ENCODE measurements at places on chromosomes 16 and 17.
A peak's percentile ranks its signal among the peaks of the same experiment; 100 is the strongest.

GRCh38 chr17:27466743-27467375 lies 10.6 kb downstream of the KSR1 start:
- DNase-seq, result peak; percentile 55

GRCh38 chr16:339680-340079 lies 12.8 kb downstream of the AXIN1 start:
- no peak for DNase-seq

- no peak for DNase-seq
Measured at GRCh38 chr16:8961811-8962390, 1.8 kb downstream of the USP7 start.

GRCh38 chr17:51006601-51007000 lies 114.1 kb downstream of the SPAG9 start:
- no peak for DNase-seq

DNA sequence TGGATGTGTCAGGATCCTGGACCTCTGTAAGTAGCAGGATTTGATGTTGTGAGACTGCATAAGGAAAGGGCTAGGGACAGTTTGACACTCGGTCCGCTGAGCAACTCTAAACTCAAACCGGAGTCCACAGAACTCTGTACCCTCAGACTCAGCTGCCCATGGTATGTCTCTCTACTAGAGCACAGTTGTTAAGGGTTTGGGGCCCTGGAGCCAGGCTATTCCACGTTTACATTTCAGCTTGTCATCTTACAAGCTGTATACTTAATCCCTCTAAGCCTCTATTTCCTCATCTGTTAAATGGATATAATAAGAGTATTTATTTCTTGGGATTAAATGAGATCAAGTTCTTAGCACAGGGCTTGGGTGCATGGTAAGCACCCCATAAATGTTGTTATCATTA lies 27.9 kb downstream of the HOXB1 start:
- DNase-seq, result no peak

DNA sequence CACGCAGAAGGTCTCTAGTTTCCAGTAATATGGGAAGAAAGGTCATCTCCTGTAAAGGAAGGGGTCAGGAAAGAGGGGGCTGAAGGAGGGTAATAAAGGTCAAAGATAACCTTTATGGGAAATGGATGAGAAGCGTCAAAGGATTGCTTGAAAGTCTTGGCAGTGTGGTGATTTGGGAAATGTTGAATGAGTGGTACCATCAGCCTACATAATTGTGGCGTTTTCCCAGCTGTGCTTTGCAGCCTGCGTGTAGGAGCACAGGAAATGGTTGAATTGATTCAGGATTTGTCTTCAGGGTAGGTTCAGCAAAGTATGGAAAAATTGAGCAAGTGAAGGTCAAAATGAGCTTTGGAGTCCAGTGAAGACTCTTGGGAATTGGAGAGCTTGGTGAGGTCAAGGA lies 115.8 kb upstream of the NOL11 start:
- no peak for DNase-seq

DNA sequence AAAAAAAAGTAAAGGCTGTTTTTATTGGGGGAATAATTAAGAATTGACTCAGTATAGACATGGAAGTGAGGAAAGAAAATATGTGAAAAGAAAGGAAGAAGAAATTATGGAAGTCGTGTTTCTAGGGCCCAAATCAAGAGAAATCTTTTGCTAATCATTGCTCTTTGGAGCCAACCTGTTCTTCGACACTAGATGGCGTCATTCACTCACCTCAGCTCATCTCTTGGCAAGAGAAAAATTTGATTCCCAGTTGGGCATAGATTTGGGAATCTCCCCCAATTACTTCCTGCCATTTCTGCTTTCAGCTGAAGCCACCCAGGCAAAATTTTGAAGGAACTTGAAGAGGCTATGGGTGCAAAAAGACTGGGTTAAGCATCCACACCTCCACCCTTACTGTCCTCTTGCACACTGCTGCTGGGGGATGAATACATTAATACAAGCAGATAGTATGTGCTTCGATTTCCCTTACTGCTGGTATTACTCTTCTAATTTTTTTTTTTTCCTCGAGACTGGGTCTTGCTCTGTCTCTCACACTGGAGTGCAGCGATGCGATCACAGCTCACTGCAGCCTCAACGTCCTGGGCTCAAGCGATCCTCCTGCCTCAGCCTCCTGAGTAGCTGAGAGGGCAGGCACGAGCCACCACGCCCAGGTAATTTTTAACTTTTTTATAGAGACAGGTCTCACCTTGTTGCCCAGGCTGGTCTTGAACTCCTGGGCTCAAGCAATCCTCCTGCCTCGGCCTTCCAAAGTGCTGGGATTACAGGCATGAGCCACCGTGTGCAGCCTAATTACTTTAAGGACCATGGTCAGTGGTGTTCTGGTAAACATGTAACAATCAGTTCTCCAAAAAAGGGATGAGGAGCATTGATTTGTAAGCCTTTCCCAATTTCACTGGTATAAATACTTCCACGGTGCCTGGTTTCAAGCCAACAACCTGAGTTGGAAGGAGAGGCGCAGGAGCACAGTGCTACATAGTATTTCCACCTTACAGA lies 13.5 kb downstream of the PSMD7 start:
- peak; percentile 34 for DNase-seq

DNA sequence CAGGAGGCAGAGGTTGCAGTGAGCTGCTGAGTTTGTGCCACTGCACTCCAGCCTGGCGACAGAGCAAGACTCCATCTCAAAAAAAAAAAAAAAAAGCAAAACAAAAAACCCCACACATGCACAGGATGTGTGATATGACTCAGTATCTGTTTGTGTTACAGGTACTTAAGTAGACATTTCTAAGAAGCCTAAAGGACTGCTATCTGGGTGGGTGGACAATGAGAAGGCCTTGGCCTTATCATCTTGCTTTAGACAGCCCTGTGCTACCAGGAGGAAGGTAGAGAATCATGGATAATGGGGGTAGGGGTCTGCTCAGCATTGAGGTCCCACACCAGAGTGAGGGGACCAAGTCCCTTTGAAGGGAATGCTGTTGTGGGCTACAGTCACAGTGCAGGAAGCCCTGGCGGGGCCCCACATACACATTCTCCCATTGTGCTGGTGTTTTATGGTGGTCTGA lies 26.7 kb downstream of the PLD6 start:
- no peak for DNase-seq

GRCh38 chr17:14719942-14720341 lies 419.1 kb downstream of the HS3ST3B1 start:
- DNase-seq, result no peak

- DNase-seq, result no peak
Measured at GRCh38 chr17:32523017-32523680, 36.4 kb downstream of the CDK5R1 start.

DNA sequence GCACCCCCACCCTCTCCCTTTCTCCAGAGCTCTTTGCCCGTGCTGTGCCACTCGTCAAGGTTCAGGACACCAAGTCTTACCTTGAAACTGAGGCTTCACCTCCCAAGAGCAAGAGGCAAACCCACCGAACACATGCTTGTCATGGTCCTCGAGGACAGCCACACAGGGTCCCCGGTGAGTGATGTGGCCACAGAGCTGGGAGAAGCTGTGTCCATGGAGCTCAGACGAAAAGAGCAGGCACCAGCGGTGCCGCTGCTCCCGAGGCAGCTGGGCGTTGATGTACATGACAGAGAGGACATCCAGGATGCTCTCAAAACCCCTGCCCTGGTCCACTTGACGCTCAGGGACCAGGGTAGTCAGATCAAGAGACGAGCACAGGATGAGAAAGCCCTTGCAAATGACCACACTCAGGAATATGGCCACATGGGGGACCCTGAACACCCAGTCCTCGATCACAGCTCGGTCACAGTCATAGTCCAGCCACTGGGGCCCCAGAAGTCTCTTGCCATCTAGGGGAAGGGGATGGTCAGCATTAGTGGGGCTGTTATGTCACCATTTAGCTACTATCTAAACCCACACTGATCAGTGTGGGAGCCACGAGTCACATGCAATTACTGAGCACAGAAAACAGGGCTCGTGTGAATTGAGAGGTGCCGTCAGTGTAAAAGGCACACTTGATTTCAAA lies 17.8 kb downstream of the MEAK7 start:
- DNase-seq, result no peak

- DNase-seq, result no peak
Measured at GRCh38 chr16:67108931-67109406, 772 bp upstream of the PHAF1 start.

DNA sequence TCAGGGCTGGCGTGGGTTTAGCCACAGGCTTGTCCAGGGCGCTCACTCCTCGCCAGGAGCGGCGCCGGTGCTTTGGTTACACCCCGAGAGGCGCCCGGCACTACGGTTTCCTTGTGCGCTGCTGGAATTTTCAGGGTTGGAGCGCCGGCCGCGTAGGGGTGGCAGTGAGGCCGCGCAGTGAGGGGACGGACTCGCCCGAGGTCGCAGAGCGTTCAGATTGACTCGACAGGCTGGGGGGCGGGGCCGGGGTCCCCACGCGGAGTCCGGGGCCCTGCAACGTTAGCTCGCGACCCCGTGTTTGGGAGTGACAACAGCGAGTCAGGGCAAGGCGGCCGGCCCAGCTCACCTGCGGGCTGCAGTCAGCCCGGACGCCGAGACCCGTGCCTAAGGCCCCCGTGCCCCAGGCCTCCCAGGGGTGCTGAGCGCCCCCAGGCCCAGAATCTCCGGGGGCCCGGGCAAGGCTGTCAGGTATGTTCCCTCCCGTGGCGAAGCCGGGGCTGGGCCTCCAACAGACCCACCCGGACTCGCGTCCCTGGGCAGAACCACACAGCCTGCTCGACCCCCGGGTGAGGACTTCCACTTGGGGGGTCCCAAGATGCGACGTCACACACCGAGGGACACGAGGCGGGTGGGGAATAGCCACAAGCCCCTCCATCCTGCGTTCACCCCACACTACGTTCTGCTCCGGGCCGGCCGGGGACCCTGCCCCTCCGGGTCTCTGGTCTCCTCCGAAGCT lies 1.3 kb upstream of the ACTG1 start:
- no peak for DNase-seq

DNA sequence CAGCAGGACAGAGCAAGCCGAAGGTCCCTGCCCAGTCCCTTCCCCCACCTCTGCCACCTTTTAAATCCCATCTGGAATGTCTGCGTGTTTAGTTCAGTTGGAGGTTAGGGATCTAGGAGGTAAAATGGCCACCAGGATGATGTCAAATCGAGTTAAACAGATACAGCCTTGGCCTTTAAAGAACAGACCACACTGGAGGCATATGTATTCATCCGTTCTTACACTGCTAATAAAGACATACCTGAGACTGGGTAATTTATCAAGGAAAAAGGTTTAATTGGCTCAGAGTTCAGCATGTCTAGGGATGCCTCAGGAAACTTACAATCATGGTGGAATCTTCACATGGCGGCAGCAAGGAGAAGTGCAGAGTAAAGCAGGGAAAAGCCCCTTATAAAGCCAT lies 167.8 kb upstream of the CACNG5 start:
- DNase-seq, result no peak

DNA sequence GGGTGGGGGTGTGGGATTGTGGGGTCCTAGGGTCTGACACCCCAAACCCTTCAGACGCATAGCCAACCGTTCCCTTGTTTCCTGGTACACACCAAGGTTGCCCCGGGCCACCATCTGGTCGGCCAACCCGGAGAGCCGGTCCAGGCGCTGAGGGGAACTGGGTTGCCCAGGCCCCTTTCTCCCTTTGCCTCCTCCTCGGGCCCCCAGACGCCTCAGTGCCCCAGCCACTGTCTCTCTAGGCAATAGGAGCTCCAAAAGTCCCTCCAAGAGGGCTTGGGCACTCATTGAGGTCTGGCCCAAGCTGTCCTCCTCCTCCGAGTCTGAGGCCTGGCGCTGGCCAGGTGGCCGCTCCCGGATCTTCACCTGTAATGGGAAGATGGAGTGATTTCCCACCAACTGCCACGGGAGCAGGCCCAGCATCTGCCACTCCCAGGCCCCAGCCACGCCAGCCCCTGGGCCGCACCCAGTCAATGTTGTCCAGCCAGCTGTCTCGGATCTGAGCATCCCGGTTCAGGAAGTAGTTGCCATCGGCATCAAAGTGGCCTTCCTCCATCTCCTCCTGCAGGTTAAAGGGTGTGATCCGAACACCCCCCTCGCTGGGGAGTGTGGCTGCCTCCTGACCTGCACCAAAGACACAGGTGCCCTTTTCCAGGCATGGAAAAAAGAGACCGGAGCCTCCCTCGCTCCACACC lies 1.5 kb downstream of the CD2BP2 start:
- DNase-seq, result no peak

DNA sequence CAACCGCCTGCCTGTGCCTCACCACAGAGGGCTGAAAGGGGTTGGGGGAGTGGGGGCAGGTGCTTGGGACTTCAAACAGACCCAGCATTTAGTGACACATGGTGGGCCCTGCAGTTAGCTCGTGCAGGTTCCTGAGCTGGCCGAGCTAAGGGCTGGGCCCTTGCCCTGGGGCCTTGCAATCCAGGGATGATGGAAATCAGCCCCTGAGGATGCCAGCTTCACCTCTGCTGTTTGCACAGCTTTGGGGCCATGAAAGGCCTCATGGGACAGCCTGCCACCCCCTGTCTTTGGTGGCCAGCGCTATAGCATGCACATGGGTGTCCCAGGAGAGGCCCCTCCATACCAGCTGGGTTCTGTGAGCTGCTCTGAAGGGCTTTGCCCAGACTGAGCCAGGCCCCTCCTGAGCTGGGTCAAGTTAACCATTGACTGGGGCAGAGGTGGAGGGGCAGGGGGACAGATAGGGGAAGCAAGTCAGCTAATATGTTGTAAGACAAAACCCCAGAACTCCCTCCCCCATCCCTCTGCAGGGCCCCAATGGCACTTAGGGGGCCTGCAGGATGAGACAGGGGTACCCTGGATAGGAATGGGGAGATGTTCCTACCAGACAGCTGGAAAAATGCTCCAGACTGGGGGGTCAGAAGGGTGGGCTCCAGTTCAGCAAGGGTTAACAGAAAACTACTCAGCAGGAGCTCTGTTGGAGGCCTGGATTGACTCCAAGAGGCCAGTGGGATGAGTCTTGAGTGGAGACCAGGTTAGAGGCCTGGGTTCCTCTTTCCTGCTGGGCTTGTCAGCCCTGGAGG lies 692 bp downstream of the PRR15L start:
- no peak for DNase-seq

DNA sequence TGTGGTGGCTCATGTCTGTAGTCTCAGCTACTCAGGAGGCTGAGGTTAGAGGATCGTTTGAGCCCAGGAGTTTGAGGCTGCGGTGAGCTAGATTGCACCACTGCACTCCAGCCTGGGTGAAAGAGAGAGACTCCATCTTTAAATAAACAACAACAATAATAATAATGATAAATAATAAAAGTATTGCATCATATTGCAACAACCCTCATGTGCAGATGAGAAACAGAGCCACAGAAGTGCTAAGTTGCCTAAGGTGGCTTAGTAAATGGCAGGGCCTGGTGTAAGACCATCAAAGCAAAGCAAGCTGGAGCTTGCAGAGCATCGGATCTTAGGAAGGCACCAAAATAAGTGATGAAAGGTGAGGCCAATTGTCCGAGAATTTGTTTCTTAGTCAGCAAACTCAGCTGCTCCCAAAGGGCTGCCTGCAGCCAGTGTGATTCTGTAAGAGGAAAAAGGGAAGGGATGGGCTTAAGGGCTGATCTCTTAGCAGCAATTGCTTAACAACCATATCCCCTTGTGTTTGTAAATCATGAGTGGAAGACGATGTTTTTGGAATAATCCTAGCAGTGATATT lies 45.3 kb upstream of the HS3ST3A1 start:
- no peak for DNase-seq

- DNase-seq, result no peak
Measured at GRCh38 chr17:59790910-59791309, 83.5 kb downstream of the VMP1 start.

- DNase-seq, result no peak
Measured at GRCh38 chr17:69166957-69167356, 25.3 kb upstream of the ABCA6 start.

Measured in GM12891 (cell line).